Activated naive CD4-positive, alpha-beta T cell treated with Interleukin-2 at 50 U/mL for 16 hours (primary cell): ENCODE measurements at places on chromosomes 2 and 18.

GRCh38 chr18:8328126-8328525 is 281.1 kb upstream of the RAB12 start:
- DNase-seq = no peak

DNA sequence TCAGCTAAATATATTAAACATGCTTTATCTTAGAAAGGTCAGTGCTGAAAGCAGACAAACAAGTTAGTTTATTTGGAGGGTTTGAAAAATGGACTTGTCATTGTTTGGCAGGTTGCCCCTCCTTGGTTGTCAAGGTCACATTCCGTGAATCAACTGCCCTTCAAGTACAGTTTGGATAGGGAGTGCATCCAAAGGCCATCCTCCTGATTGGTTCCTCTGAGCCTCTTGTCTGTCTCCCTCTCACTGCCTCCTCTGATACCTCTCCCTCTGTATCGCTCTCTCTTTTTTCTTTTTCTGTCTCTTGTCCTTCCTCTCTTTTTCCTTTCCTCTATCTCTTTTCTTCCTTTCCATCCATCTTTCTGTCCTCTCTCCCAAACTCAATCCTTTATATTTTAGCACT is 5.4 kb downstream of the ITGAV start:
- DNase-seq = no peak

GRCh38 chr2:181352158-181352557 is 105.0 kb upstream of the ITGA4 start:
- no peak for DNase-seq

DNA sequence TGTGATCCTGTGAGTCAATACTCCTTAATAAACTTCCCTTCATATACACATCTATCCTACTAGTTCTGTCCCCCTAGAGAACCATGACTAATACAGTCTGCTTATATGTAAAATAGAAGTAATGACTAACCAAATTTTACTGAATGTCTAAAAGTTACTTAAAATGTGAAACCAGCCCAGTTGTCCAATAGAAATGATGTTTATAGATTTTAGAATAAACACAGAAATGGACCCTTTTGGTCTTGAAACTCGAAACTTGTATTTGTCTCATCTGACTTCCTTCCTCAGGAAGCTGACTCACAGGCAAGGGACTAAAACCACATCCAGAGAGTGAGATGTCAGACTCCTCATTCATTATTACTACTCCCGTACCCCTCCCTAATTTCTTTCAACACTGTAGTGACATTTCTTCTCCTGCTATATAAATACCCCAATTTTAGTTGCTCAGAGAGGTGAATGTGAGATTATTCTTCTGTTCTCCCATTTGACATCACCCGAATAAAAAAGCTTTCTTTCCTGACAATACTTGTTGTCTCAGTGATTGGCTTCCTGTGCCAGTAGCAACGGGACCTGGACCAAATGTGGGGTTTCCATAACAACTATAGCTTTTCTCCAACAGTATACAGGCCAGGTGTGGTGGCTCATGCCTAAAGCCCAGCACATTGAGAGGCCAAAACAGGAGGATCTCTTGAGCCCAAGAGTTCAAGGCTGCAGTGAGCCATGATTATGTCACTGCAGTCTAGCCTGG is 486.0 kb downstream of the ERBB4 start:
- no peak for DNase-seq

DNA sequence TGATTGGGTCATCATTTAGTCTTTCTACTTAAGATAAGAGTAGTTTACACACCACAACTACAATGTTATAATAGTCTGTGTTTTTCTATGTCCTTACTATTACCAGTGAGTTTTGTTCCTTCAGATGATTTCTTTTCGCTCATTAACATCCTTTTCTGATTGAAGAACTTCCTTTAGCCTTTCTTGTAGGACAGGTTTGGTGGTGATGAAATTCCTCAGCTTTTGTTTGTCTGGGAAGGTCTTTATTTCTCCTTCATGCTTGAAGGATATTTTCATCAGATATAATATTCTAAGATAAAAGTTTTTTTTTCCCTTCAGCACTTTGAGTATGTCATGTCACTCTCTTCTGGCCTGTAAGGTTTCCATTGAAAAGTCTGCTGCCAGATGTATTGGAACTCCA is 38.0 kb upstream of the SLC16A14 start:
- no peak for DNase-seq

DNA sequence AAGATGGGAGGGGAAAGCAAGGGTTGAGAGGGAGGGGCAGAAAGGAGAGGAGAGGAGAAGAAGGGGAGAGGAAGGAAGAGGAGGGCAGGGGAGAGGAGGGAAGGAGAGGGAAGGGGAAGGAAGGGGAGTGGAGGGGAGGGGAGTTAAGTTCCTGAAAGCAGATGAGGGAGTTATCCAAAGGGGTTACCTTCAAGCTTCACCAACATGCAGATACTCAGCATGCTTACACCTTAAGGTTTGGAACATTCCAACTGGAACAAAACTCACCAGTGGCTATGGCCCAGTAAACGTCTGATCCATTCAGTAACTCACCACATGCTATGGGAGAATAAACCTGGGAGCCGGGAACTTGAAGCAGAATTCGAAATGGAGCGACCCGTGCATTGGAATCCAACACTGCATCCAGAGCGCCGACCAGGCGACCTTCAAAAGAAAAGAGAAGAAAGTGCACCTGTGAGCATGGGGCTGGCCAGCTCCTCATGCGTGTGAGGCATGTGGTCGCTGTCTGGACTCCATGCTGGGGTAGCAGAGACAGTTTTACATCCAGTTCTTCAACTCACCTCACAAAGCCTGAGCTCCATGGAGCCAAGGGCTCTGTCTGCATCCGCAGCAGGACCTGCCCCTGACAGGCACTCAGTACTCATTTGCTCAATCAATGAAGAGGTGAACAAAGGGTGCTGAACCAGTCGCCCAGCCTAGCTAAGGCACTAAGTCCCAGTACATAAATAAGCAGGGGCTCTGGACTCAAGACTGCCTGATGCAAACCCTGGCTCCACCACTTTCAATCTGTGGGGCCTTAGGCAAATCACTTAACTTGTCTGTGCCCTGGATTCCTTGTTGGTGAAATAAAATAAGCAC is 61.0 kb downstream of the TBC1D8 start:
- no peak for DNase-seq

- no peak for DNase-seq
These were observed 91.4 kb upstream of the LINC00305 start for GRCh38 chr18:64240316-64240715.

DNA sequence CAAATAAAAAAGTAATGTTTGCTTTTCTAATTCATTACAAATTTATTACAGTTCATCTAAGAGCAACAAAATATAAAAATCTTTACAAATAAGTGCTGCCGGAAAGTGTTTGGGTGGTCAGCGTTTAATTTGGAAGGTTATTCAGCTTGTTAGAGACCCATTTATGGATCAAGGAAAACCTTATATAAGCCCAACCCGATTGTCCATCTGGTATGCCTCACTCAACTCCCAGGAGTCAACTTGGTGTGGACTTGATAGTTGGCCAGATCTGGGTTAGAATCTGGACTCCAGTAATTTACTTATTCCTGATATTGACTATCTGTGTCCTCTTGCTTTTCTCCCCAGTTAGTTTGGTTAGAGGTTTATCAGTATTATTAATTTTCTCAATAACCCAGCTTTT is 106.2 kb downstream of the KCTD1 start:
- no peak for DNase-seq

GRCh38 chr2:46555646-46556234 is 76.4 kb downstream of the TMEM247 start:
- no peak for DNase-seq

- no peak for DNase-seq
These were observed 239.1 kb upstream of the BOD1L2 start for GRCh38 chr18:56907771-56908170.

DNA sequence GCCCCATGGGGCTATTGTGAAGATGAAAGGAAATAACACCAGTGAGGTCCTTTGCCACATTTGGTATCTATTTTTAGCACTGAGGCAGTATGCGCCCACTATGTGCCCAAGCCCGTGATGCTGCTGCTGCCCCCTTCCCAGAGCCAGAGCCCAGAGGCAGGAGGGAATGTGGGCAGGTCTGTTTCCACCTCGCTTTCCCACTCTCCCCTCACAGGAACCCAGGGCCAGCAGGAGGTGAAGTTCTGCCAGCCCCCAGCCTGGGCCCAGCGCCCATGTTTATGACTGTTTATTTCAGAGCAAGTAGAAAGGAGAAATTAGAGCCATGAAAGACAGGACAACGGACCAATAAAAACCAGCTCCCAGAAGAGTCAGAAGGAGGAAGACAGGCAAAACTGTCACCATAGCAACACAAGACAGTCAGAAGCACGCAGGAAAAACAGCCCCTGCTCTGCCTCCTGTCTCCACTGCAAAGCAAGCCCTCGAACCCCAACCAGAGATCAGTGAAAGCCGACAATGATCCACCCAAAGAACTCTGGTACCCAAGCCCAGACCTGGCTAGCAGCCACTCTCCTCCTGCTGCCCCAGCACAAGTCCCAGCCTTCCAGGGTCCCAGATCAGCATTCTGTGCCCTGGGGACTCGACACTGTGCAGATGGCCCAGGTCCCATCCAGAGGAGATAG is 1.4 kb downstream of the CYRIA start:
- DNase-seq = no peak

DNA sequence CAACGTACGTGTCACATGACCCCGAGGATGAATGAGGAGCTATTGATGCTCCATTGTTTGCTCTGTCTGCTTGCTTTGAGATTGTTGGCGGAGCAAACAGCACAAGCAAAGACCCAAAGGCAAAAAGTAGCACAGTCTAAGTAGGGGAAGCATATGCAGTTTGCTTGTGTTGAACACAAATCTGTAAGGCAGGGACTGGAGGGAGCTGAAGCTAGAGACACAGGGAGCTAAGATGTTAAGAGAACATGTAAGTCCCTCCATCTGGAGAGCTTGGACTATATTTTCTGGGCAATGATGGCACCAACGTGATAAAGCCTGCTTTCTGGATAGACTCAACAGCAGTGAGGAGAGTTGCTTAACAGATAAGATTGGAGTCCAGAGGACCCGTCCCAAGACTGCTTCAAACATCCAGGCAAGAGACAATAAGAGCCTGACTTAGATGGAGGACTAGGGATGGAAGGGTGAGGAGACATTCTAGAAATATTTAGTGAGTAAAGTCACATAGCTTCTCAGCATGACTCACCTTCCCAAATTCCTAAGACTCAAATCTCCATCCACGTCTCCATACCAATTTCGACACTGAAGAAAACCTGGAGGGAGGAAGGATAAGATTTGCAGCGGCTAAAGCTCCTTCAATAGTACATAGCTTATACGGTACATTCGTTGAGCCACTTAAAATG is 88.1 kb upstream of the KLF7 start:
- DNase-seq = no peak

DNA sequence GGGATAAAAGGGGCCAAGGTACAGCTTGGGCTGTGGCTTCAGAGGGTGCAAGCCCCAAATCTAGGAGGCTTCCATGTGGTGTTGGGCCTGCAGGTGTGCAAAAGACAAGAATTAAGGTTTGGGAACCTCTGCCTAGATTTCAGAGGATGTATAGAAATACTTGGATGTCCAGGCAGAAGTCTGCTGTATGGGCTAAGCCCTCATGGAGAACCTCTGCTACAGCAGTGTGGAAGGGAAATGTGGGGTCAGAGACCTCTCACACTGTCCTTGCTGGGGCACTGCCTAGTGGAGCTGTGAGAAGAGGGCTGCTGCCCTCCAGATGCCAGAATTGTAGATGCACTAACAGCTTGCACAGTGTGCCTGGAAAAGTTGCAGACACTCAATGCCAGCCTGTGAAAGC is 880.6 kb upstream of the ID2 start:
- no peak for DNase-seq

- DNase-seq = no peak
These were observed 35.5 kb downstream of the SCN2A start for GRCh38 chr2:165274698-165275097.

DNA sequence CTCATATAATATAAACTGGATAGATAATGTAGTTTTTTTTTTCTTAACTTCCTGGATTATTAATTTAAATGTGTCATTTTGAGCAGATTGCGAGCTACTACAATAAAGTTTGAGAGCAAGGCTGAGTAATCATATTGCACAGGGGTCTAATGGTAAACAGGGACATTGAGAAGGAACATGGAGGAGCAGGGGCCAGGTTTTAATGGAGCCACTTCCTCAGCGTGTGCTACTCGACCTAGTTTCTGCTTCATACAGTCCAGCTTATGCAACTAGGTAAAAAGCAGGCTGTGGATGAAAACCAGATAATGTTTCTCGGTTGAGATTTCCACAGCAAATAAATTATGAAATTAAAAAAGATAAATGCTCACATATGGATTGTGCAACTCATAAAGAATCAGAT is 1915.7 kb upstream of the CELF4 start:
- DNase-seq = no peak

DNA sequence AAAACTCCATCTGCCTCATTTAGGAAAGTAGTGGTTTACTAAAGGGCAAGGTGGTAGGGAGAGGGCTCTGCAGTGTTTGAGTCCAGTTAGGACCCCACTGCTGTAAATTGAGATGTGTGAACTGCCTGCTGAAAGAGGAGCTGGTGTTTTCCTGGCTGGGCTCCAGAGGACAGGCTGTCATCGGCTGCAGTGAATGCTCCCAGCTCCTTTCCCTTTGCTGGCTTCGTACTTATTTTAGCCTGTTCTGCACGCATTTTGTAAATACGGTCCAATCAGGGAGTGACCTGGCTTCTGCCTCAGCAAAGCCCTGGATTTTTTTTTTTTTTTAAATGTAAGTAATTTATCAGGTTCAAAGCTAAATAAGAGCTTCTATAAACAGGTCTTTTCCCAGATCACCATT is 37.5 kb downstream of the SLC4A3 start:
- DNase-seq = no peak

DNA sequence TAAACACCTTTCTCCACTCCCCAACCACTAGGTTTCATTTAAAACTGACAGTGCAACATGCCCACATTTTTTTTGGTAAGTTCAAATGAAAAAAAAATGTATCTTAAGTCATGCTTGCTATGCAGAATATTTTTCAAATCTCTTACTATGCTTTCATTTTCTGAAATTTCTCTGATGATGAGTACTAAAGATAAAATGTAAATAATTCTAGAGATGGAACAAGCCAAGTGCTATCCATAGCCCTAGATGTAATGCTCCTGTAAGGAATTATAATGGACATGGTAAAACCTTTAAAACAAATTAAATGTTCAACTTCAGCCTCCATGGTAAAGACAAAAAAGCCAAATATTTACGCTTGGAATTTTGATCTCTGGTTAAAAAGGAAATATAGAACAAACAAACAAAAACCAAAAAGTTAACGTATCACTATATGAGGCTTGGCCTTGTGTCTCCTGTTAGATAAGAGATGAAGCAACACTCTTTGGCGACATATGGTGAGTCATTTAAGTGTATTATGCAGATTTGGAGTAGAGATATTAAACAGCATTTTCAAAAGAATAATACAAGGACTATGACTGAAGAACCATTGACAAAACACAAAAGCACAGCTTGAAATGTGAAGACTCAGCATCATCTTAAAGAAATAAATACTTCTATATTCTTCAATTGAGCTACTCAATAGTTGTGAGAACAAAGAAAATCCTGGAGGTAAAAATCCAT is 392.0 kb upstream of the LYPD1 start:
- no peak for DNase-seq

GRCh38 chr2:78766459-78766858 is 259.0 kb upstream of the REG3G start:
- no peak for DNase-seq

- DNase-seq = no peak
These were observed 3.1 kb upstream of the MALT1 start for GRCh38 chr18:58668211-58668610.
